Naive thymus-derived CD4-positive, alpha-beta T cell (primary cell): ENCODE measurements at places on chromosomes 3 and 15. TPM values are rescaled to one million over a fixed set of nuclear protein-coding genes. Genes with fewer than 3 reads are reported as not detected.
A peak's percentile ranks its signal among the peaks of the same experiment; 100 is the strongest.

DNA sequence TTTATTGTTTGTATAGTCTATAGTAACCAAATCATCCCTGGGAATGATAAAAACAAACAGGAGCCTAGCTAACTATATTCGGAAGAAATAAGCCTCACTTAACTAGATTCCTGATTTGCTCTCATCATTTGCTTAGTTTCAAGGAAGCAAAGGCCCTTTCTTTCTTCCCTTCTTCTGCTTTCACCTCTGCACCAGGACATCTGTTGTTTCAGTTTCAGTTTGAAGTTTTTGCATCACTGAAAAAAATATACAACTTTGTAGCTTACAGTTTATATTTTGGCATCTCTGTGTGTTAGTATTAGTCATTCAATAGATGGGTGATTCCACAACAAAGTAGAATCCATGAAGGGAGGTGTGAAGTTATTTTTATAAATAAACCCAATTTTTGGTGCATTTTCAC, 113.6 kb upstream of the SNTN start:
- H3K27me3 ChIP-seq, result no peaks in the 10 kb centered on the region
- H3K27ac ChIP-seq, result no peak overlapping the region
- H3K4me1 ChIP-seq, result no peaks in the 10 kb centered on the region
- H3K4me3 ChIP-seq, result no peak overlapping the region

- DNase-seq, result no peak
- H3K36me3 ChIP-seq, result no peaks in the 10 kb centered on the region
- no peaks in the 10 kb centered on the region for H3K4me1 ChIP-seq
- H3K27ac ChIP-seq, result no peak overlapping the region
Measured at GRCh38 chr3:111087924-111088469, 16.4 kb downstream of the NECTIN3 start.

Gene RTP3
- total RNA-seq, result not detected

GRCh38 chr15:98160236-98160635, 199.7 kb downstream of the ARRDC4 start:
- peak; percentile 47 for DNase-seq
- H3K4me3 ChIP-seq, result no peak overlapping the region
- H3K36me3 ChIP-seq, result no peaks in the 10 kb centered on the region

DNA sequence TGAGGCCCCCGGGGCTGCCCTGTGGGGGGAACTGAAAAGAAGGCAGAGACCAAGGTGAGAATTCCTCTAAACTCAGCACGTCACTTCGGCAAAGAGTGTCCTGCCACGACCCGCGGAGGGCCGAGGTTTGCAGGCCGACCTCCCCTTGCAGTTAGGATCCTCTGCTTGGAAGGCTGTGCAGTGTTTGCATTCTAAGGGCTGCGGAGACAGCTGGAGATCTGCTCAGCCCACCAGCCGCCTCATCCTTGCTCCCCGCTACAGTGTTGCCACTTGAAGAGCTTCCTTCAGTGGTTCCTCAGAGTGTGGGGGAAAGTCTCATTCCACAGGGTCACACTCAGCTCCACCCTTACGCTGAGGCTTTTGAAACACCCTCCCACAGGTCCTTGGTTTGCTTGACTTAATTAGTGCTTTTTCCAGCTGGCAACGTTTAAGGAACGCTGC, 10.8 kb downstream of the SLC51A start:
- no peak overlapping the region for H3K27ac ChIP-seq
- no peaks in the 10 kb centered on the region for H3K36me3 ChIP-seq
- DNase-seq, result no peak
- H3K4me1 ChIP-seq, result no peaks in the 10 kb centered on the region
- no peak overlapping the region for H3K4me3 ChIP-seq

DNA sequence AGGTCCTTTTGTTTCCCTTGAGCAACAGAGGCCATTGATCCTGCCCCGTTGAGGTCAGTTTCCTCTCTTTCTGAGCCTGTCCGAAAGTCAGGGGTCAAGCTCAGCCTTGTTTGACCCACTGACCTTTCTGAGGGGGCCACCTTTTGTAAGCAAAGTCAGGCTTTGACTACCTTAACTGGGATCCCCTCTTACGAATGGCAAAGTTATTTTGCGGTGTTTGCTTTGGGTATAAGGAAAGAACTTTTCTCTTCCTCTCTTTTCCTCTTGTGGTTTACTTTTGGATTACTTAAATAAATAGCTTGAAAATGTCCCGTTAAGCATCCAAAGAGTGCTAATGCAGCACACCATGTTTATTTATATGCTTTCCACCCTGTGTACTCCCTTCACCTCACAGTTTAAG, 340.6 kb downstream of the THSD4 start:
- DNase-seq, result no peak
- H3K4me3 ChIP-seq, result no peak overlapping the region
- no peaks in the 10 kb centered on the region for H3K4me1 ChIP-seq
- no peaks in the 10 kb centered on the region for H3K36me3 ChIP-seq
- no peaks in the 10 kb centered on the region for H3K27me3 ChIP-seq

Gene PPP1R14D
- not detected for total RNA-seq

Gene NEK10
- 0.64 TPM for total RNA-seq

Gene IL16
- 285 and 287 TPM in 2 replicates for total RNA-seq

- no peaks in the 10 kb centered on the region for H3K36me3 ChIP-seq
- no peaks in the 10 kb centered on the region for H3K4me1 ChIP-seq
- no peak overlapping the region for H3K27ac ChIP-seq
- no peak overlapping the region for H3K4me3 ChIP-seq
- H3K27me3 ChIP-seq, result no peaks in the 10 kb centered on the region
- no peak for DNase-seq
Measured at GRCh38 chr3:24899901-24900603, 405.4 kb upstream of the THRB start.

Gene HEG1
- total RNA-seq, result 20.0 TPM

DNA sequence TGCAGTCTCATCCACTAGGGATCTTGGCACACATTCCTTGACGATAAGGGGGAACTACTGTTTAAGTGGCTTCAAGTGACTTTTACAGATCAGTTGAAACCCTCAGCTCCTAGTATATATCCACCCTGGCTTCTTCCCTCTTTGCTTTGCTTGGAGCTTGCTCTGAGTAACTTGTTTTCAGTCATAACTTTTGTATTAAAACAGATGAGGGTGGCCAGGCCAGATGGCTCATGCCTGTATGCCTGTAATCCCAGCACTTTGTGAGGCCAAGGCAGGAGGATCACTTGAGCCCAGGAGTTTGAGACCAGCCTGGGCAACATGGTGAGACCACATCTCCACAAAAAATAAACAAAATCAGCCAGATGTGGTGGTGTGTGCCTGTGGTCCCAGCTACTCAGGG, 42.4 kb downstream of the EOMES start:
- no peaks in the 10 kb centered on the region for H3K36me3 ChIP-seq
- no peak overlapping the region for H3K4me3 ChIP-seq
- no peak for DNase-seq
- H3K27me3 ChIP-seq, result no peaks in the 10 kb centered on the region
- H3K4me1 ChIP-seq, result no peaks in the 10 kb centered on the region

Gene ANKUB1
- not detected for total RNA-seq

Gene IRAK2
- 2.3 TPM for total RNA-seq

- no peaks in the 10 kb centered on the region for H3K36me3 ChIP-seq
- no peaks in the 10 kb centered on the region for H3K4me1 ChIP-seq
- no peak overlapping the region for H3K4me3 ChIP-seq
- no peak overlapping the region for H3K27ac ChIP-seq
- no peaks in the 10 kb centered on the region for H3K27me3 ChIP-seq
Measured at GRCh38 chr3:141174674-141175073, 57.0 kb upstream of the PXYLP1 start.

GRCh38 chr3:147159141-147159540, 247.2 kb downstream of the ZIC4 start:
- no peak overlapping the region for H3K27ac ChIP-seq
- no peak for DNase-seq
- H3K27me3 ChIP-seq, result no peaks in the 10 kb centered on the region
- no peaks in the 10 kb centered on the region for H3K36me3 ChIP-seq
- H3K4me3 ChIP-seq, result no peak overlapping the region

Gene MESP2
- not detected for total RNA-seq

Gene GREM1
- total RNA-seq, result not detected

GRCh38 chr15:52383100-52383588, 87.5 kb upstream of the MYO5C start:
- H3K4me1 ChIP-seq, result no peaks in the 10 kb centered on the region
- no peak for DNase-seq
- peaks cover 25% of the 10 kb centered on the region for H3K36me3 ChIP-seq
- H3K27me3 ChIP-seq, result no peaks in the 10 kb centered on the region
- H3K27ac ChIP-seq, result no peak overlapping the region

Gene C3orf70
- total RNA-seq, result not detected
